Astrocyte of the hippocampus (primary cell): ENCODE measurements at places on chromosomes 12 and 14.

GRCh38 chr12:67982164-67982563, 7.1 kb upstream of the IFNG-AS1 start:
- DNase-seq = no peak

- DNase-seq = no peak
Observed at GRCh38 chr14:55500708-55501107, 60.3 kb upstream of the TBPL2 start.

- no peak for DNase-seq
Observed at GRCh38 chr12:104536841-104537240, 80.1 kb downstream of the CHST11 start.

DNA sequence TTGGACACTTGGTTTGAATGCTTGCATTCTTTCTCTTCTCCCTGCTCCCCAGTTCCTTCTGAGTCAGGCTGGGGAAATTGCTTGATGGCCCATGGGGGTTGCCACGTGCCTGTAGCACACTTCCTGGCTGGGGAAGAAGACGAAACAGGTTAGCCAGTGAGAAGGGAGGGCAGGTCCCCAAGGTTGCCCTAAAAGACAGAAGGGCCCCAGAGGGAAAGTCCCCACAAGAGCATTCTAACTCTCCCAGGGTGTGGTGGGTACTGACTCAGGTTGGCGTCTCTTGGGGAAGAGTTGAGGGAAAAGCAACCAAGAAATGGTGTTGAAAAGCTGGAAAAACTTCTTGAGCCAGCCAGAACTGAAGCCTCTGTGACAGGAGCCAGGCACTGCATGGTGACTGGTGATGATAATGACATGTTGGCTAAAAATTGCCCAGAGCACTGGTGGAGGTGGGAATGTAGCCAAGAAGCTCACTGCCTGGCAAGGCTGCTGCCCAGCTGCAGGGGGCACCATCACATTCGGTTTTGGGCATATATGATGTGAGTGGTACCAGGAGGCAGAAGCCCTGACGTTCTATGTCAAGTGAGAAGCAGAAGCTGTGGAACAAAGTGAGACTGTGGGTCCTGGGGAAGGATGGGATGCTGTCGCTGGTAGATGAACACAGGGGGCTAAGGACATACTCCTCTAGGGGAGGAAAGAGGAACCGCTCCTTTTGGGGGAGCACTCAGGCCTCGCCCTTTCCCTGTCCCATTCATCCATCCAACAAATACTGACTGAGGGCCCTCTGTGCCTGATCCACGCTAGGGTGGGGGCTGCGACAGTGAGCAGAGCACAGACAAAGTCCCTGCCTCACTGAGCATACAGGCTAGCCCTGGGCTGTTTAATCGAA, 8.1 kb upstream of the RABGGTA start:
- DNase-seq = no peak

GRCh38 chr12:5758347-5758746, 186.7 kb downstream of the ANO2 start:
- no peak for DNase-seq
